Psoas muscle (tissue), 8 donors: ENCODE measurements at places on chromosomes 13 and 19. TPM values are rescaled to one million over a fixed set of nuclear protein-coding genes. Genes with fewer than 3 reads are reported as not detected.

IZUMO4 gene
- total RNA-seq: 1.2 TPM

LILRB5 gene
- 5.1 TPM for total RNA-seq

ZNF83 gene
- 3.9 TPM for total RNA-seq

FLT3LG gene
- 1.9 TPM for total RNA-seq

SYT3 gene
- not detected for total RNA-seq
